Brain microvascular endothelial cell (primary cell): ENCODE measurements at places on chromosomes 12 and 14.
A peak's percentile ranks its signal among the peaks of the same experiment; 100 is the strongest.

- no peak for DNase-seq
These were observed 266.3 kb downstream of the ZFP36L1 start for GRCh38 chr14:68526512-68527091.

- no peak for DNase-seq
These were observed 73.6 kb downstream of the RPS29 start for GRCh38 chr14:49512571-49512970.

DNA sequence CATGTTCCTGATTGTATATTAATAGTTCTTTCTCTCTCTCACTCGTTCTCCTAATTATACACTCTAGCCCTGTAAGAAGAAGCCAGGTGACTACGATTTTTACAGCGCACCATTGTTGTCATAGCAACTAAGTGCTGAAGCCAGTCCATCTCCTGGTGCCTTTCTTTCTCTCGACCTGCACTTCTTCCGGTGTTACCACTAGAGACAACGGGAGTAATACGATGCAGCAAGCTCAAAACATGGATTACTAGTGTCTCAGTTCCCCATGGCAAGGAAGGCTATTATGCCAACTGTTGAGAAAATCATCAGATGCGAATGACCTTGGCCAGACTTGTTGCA, 40.8 kb upstream of the DCD start:
- no peak for DNase-seq

DNA sequence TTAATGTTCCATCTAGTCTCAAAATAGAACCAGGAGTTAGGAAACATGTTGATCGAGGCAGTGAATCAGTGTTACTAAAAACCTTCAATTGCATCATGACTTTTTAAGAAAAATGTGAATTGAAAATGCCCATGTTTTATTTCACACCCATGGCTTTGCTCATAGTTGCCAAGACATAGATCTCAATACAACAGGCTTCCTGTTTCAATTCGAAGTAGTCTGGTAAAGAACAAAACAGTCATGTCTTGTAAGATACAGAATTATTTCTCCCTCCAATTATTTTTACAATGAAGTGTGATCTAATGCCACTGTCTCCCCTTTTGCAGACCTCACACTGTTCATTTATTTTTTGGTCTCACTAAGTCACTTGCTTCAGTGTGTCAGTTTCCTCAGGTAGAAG, 44.6 kb upstream of the FAR2 start:
- no peak for DNase-seq

DNA sequence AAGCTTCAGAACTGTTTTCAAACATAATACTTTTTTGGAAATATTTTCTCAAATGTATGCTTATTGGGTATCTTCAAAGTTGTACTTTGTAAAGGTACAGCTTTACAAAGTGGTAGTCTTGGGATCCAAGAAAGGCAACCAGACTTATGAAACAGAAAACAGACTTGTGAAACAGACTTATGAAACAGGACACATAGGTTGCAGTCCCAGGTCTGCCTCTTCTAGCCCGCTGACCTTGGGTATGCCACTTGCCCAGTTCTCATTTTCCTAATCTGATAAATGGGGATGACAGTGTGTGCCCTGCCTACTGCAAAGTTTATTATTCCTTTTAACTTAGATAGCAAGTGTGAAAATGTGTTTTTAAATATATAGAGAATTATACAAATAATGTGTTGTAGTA, 114.3 kb downstream of the KICS2 start:
- DNase-seq, result no peak

DNA sequence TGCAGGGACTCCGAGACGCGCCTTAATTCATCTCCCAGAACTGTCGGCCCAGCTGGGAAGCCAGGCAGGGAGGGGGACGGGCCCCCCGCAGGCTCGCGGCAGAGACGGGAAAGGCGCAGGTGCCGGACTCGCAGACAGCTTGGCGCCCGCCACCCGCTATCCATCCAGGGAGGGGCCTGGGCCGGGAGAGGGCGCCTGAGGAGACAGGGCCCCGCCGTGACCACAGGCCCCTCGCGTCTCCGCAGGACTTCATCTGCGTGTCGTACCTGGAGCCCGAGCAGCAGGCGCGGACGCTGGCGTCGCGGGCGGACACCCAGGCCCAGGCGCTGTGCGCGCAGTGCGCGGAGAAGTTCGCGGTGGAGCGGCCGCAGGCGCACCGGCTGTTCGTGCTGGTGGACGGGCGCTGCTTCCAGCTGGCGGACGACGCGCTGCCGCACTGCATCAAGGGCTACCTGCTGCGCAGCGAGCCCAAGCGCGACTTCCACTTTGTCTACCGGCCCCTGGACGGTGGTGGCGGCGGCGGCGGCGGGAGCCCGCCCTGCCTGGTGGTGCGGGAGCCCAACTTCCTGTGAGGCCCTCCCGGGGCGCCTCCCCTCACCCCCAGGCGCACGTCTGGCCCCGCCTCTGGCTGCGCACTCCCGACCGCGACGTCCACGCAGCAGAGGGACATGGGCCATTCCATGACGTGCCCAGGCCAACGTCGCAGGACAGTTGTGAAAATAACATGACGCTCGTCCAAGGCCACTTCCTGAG, 60.6 kb downstream of the LGMN start:
- DNase-seq, result no peak

DNA sequence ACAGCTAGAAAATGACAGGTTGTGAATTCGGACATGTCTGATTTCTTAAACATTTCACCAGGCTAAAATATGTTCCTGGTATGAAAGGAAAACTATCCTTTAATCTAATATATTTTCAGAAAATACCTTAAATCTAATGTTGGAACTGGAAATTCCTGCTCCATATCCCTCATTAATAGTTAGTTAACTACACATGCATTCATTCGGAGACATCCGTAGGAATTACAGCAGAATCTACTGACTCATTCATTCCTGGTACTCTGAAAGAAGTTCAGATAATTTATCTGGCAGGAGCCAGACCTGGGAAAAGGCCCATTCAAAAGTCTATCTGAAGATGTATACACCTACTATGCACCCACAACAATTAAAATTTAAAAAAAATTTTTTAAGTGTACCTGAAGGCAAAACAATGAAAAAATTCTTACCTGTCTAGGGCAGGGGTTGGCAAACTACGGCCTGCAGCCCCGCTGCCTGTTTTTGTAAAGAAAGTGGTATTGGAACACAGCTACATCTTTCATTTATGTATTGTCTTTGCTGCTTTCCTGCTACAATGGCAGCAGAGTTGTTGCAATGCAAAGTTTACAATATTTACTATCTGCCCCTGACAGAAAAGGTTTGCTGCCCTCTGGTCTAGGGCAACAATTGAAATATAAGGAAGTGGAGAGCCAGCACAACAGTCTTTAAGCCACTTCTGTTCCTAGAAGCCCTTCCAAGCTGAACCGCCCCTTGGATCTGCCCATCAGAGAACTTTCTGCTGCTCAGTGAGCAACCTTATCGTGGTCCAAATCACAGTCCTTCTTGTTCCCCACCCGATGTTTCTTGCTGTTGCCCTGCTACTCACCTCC, 17.9 kb upstream of the NFYB start:
- no peak for DNase-seq

DNA sequence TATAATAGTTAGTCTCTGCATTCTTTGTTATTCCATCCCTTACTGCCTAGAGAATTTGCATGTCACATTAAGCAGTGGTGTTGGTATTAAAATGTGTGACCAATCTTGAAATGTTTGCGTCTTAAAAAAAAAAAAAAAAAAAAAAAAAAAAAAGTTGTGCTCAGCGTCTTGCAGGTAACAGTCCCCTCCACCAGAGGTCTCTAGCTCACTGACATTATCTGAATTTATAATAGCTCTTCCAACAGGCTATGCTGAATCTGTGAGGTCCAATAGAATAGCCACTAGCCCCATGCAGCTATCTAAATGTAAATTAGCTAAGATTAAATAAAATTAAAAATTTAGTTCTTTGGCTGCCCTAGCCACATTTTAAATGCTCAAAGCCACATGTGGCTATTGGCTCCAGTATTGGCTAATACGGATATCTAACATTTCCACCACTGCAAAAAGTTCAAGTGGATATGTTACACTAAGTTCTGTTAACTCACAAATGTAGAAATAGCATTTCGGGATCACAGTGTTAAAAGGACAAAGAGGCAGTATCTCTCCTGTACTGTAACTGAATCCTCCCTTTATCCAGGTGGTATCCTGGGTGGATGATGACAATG, 28.7 kb downstream of the NKX2-8 start:
- peak; percentile 25 for DNase-seq

GRCh38 chr12:94648578-94648977, 1.8 kb downstream of the TMCC3 start:
- DNase-seq, result no peak

- no peak for DNase-seq
These were observed 18.1 kb downstream of the ASPG start for GRCh38 chr14:104103446-104104075.

GRCh38 chr12:14211947-14212387, 153.5 kb upstream of the ATF7IP start:
- no peak for DNase-seq

DNA sequence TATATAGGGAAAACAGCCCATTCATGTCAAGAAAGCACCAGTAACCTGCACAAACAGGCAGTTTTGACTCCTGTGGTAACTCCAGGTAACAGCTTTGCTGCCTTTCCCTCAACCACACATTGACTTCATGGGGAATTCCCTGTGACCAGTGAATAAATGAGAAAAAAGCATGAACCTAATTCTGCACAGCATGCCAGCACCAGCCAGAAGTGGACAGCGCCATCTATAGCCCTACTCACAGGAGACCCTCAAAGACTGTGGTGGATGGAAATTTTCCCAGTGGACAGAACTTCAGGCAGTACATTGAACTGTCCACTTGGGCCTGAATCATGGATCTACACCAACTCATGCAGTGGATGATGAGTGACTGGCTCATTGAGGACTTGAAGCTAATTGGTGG, 152.1 kb downstream of the SLC8A3 start:
- DNase-seq, result no peak

- DNase-seq, result peak; percentile 73
These were observed 20.3 kb upstream of the PPP2R5E start for GRCh38 chr14:63563370-63564026.

DNA sequence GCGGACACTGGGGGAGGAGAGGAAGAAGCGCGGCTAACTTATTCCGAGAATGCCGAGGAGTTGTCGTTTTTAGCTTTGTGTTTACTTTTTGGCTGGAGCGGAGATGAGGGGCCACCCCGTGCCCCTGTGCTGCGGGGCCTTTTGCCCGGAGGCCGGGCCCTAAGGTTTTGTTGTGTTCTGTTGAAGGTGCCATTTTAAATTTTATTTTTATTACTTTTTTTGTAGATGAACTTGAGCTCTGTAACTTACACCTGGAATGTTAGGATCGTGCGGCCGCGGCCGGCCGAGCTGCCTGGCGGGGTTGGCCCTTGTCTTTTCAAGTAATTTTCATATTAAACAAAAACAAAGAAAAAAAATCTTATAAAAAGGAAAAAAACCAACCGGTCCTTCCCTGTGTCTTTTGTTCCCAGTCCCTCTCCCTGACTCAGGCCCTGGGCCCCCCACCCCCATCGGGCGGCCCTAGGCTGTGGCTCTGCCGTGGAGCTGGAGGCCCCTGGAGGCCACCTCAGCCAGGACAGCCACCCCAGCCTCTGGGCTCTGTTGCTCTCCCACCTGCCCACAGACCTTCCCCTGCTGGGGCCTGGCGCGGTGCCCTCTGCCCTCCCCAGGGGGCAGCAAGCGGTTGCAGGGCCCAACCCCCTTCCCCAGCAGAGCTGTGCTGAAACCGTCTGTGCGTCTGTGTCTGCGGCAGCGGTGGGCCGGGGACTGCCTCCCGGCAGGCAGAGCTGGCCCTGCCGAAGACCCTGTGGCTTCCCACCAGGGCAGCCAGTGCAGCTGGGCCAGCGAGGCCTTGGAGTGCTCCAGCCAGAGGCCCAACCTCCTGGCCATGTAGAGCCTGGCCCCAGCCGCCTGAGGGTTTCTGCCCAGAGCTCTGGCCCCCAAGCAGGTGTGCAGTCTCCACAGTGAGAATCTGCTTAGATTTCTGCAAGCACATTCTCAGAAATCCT, 4.0 kb upstream of the CRIP2 start:
- no peak for DNase-seq

GRCh38 chr12:113158439-113159203, 9.1 kb downstream of the CFAP73 start:
- DNase-seq, result no peak

DNA sequence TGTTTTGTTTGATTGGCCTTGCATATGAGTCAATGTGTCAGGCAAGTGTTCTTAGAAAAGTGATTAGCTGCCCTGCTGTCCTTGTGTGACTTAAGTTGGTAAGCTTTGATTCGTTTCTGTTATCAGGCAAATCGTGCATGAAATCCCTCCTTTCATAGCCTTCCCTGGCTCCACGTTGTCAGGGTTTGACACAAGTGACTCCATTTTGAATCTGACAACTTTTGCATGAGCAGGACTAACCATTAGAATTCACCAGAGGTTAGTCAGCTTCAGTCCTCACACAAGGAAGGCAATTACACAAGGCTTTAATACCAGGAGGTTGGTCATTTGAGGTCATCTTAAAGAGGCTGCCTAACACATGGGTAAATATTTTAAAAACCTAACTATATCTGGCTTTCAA, 68.2 kb downstream of the GPATCH2L start:
- DNase-seq, result no peak

DNA sequence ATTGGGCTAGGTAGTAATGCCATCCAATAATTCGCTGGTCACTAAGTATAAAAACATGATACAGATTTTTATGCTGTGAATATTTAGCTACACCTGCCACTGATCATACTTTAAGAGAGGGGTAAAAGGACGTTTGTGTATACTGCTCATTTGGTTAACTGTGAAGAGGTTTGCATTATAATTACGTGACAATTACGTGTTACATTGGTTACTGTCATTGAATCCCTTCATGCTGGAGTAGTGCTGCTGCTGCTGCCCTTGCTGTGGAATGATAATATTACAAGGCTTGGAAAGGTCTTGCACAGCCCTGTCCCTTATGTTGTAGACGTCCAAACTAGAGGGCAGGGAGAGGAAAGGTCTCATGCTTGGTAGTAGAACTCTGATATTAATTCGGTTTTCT, 312.2 kb upstream of the ATP2B1 start:
- DNase-seq, result no peak

GRCh38 chr12:123132951-123133619, 17.8 kb downstream of the PITPNM2 start:
- no peak for DNase-seq

- no peak for DNase-seq
These were observed 135.0 kb upstream of the AMIGO2 start for GRCh38 chr12:47214771-47215170.

GRCh38 chr12:49932023-49932422, 18.5 kb upstream of the AQP2 start:
- DNase-seq, result no peak

GRCh38 chr12:25251769-25252168, 1.0 kb upstream of the KRAS start:
- DNase-seq, result no peak

DNA sequence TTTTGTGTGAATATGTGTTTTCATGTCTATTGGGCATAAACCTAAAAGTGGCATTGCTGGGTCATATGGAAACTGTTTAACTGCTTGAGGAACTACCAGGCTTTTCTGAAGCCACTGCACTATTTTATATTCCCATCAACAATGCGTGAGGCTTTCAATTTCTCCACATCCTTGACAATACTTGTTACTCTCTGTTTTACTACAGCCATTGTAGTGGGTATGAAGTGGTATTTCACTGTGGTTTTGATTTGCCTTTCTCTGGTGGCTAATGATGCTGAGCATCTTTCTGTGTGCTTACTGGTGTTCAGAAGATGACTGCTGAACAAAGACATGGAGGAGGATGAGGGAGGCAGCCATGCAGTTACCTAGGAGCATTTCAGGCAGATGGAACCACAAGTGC, 13.2 kb upstream of the TDG start:
- no peak for DNase-seq

- DNase-seq, result no peak
These were observed 59.3 kb upstream of the FAM222A start for GRCh38 chr12:109654357-109654756.

- no peak for DNase-seq
These were observed 45.0 kb downstream of the PPP1R13B start for GRCh38 chr14:103802356-103802755.

GRCh38 chr12:19410211-19410610, 29.1 kb upstream of the AEBP2 start:
- no peak for DNase-seq
